ENCODE measurements at places on chromosomes 6 and 20.

DNA sequence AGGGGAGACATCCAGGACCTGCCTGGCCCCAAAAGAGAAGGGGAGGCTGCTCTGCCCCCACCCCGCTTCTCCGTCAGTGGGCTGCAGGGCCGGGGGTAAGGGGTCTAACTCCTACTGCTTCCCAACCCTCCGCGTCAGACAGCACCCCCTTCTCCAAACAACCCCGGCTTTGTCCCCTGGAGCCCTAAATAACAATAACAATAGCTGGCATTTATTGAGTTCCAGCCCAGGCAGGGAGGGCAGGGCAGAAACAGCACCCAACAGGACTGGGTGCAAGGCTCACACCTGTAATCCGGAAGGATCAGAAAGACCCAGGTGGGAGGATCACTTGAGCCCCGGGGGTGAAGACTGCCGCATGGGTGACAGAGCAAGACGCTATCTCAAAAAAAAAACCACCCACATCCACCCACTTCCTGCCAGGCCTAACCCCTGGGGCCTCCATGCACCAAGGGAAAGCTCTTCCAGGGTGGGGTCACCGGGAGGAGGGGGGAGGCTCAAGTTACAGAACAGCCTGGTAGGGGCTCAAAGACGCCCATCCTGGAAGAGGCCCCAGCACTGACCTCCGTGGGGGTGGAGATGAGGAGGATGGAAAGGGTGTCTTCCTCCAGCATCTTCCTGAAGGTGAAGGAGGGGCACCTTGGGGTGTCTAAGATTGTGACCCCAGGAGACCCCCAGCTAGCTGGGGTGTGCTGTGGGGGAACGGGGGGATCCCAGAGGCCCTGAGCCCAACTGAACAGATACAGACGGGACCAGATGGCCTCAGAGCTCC lies 1.3 kb upstream of the FNDC11 start:
- DNase-seq = peak; percentile 24

DNA sequence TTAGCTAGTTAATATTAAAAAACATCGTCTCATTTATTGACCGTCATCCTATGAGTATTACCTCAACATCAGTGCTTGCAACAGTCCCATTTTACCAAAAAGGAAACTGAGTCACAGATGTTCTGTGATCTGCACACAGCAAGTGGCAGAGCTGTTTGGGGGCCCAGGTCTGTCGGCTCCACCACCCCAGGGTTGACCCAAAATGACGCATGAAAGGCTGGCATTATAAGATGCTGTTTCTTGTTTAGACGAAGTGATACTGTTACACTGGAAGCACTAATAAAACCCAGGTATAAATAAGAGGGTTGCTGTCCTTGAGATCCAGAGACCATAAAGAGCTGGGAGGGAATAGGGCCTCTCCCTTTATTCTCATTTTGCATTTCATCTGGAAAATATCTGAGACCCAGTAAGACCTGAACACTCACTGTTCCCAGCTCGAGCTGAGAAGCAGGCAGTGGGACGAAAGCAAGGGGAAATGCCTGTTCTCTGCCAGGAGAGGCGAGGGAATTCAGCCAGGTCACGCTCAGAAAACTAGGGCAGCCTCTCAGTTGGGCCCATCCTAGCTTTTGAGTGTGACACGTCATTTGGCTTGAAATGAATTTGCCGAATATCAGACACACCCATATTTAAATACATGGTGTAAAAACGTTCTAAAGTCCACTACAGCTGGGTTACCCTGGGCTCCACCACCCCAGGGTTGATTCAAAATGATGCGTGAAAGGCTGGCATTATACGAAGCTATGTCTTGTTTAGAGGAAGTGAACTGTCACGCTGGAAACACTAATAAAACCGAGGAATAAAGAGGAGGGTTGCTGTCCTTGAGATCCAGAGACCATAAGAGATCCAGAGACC lies 1.4 kb upstream of the MICAL1 start:
- no peak for DNase-seq

GRCh38 chr20:25308671-25309394 lies 60.9 kb downstream of the PYGB start:
- DNase-seq = no peak

- DNase-seq = no peak
Measured at GRCh38 chr20:20363799-20364592, 3.9 kb upstream of the INSM1 start.

DNA sequence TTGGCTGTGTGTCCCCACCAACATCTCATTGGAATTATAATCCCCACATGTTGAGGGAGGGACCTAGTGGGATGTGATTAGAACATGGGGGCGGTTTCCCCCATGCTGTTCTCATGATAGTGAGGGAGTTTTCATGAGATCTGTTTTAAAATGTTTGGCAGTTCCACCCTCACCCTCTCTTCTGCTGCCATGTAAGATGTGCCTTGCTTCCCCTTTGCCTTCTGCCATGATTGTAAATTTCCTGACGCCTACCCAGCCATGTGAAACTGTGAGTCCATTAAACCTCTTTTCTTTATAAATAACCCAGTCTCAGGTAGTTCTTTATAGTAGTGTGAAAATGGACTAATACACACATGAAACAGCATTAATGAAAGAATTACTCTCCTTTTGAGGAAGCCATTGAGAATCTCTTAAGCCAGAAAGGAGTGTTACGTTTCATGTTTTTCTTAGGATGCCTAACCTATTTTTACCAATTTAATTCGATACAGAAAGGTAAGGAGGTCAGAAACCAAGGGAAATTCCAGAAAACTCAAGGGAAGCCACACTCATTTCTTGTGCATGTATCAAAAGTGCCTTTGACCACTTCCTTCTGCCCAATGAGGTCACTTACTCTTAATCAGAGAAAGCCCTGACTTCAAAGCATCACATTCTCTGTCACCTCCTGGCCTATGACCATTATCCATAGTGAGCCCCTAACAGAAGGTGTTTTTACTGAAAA lies 24.7 kb upstream of the HINT3 start:
- peak; percentile 53 for DNase-seq

DNA sequence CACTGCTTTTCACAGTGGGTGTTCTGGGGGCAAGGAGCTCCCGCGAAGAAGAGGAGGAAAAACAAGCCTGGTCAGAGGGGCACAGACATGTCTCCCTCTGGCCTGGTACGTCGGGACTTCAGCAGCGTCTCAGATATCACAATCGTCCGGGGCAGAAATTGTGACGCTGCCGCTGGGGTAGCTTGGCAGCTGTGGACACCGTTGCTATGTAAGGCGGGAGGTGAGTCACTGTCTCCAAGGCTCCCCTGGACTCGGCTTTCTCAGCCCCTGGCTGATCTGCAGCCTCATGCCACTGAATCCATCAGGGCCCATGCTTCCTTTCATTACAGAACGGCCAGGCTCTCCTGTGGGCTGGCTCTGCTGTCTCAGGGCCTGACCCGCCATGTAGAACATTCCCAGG lies 98.7 kb downstream of the SULF2 start:
- no peak for DNase-seq

GRCh38 chr20:58471193-58472164 lies 43.7 kb downstream of the APCDD1L start:
- no peak for DNase-seq

DNA sequence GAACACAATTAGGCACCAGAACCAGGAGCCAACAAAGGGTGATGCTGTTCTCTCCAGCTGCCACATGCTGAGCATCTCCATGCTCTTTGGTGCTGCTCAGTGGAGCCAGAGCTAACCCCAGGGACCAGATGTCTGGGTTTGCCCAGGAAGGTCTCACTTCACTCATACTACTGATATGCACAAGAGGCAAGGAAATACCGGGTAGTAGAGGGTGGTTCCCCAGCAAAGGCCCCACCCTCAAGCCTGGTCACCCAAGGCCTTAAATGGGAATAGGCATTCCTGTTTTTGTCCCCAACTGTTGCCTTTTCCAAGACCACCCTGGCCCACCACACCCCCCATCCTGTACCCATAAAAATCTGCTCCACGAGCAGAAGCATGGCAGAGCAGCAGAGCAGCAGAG lies 204.5 kb upstream of the TAB2 start:
- no peak for DNase-seq

GRCh38 chr6:132736239-132736638 lies 21.5 kb downstream of the VNN2 start:
- DNase-seq = peak; percentile 63

DNA sequence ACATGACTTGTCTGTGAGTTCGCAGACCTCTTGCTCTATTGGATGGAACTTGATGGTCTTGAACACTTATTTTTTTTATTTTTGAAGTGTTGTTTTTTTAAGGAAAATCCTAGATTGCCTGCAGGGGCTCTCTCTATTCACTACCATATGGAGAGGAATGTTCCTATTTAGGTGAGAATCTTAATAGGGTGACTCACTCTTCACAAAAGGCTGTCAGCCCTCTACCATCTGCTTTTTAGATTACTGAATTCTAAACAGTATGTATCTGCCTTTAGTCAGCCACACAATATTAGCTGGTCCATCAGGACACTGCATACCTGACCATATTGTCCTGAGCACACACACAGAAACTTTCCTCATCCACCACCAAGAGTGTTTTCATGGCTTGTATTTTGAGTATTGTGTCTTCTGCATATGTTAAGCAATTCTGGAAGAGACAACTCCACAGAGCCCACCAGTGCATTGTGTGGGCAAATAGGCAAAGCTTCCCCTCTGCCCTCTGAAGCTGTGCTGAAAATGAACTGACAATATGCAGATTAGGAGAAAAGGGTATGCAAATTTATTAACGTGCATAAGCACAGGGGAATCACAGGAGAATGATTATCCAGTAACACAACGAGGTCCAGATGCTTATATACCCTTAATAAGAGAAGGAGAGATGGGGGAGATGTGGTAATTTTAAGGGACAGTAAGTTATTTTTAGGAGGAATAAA lies 6.6 kb upstream of the BTBD9 start:
- DNase-seq = no peak

DNA sequence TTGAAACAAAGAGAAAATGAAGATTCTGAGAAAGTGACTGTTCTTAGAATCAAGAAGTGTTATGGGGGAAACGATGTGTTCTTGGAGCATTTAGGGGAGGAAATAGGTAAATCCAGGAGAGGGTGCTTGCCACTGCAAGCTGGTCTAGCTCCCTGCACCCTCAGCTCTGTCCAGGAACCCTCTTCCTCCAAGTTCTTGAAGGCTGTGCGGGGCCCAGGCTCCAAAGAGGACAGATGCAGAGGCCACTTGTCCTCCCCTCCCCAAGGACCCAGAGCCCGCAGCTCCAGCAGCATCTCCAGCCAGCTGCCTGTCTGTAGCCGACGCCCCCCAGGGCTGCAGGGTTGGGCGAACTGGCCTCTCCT lies 87.9 kb downstream of the CDC5L start:
- no peak for DNase-seq

GRCh38 chr20:4813076-4813862 lies 91.6 kb downstream of the PRND start:
- peak; percentile 37 for DNase-seq
